Fibroblast of villous mesenchyme (primary cell): ENCODE measurements at places on chromosomes 6 and 20. TPM values are rescaled to one million over a fixed set of nuclear protein-coding genes. Genes with fewer than 3 reads are reported as not detected.
A peak's percentile ranks its signal among the peaks of the same experiment; 100 is the strongest.

The TAB2 gene
- 20.9 and 36.3 TPM in 2 replicates for total RNA-seq

The CASS4 gene
- total RNA-seq = 1.3 and 3.5 TPM in 2 replicates

The DEFB124 gene
- not detected in 2 replicates for total RNA-seq

The AAR2 gene
- total RNA-seq = 23.7 and 27.7 TPM in 2 replicates

The TMX4 gene
- total RNA-seq = 32.8 and 36.1 TPM in 2 replicates

The TMEM217 gene
- 2.9 and 3.5 TPM in 2 replicates for total RNA-seq

The MMP24 gene
- 0.32 and 0.43 TPM in 2 replicates for total RNA-seq

The MLIP gene
- not detected in 2 replicates for total RNA-seq

The TOX2 gene
- total RNA-seq = 0.43 and 1.9 TPM in 2 replicates

The SOX4 gene
- 33.2 and 71.8 TPM in 2 replicates for total RNA-seq

The CCR6 gene
- total RNA-seq = under 0.01 TPM in 1 of 2 replicates, not detected in the other

The MSH5 gene
- 9.5 and 13.9 TPM in 2 replicates for total RNA-seq

GRCh38 chr6:38320843-38321242, 318.9 kb downstream of the BTBD9 start:
- DNase-seq = no peak

DNA sequence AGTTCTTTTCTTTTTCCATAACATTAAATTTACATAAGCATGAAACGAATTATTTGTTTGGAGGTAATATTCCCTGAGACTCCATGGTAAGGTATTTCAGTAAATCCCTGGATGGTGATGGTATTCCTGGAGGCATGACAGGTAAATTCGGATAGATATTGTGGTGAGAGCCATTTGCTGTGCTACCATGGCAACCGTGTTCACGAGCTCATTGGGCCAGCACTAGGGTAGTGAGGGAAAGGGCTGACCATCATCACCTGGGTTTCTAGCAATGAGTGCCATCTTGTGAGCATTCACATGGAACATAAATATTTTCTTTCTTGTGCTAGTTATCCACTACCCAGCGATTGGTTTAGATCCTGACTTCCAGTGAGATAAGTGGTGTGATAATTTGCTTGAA, 51.9 kb upstream of the GNRH2 start:
- no peak for DNase-seq

DNA sequence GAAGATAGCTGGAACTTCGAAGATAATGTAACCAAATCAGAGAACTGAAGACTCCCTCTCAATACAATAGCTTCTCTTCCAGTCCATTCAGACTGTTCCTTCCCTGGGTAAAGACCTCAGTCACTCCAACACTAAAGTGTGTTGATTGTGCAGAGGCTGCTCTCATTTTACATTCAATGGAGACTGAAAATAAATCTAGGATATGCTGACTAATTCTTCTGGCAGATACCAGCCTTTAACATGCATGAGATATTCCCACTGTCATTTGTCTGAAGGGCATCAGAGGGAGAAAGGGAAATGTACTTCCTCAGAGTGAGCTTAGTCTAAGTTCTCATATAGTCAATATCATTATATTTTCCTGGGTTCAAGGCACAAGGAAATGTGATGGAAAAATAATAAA, 166.4 kb upstream of the IRAK1BP1 start:
- DNase-seq = no peak

GRCh38 chr20:63080411-63080810, 73.6 kb upstream of the BHLHE23 start:
- DNase-seq = no peak

- DNase-seq = no peak
These were observed 760.9 kb upstream of the FLRT3 start for GRCh38 chr20:15098351-15098750.

DNA sequence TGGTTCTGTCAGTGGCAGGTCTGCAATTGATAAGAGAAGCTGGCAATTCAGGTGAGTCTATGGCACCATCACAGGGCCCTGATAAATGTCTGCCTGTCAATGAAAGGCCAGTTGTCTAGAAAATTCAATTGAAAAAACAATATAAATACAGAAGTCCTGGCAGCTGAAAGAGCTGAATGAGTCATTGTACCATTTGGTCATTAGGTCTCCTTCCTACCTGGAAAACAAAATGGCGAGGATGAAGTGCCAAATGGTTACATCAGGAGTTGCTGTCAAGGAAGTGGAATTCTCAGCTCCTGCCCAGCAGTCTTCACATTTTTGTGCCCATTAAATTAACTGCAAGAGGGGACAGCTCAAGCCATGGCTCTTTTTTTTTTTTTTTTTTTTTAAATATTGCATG, 37.7 kb downstream of the PEX7 start:
- no peak for DNase-seq

DNA sequence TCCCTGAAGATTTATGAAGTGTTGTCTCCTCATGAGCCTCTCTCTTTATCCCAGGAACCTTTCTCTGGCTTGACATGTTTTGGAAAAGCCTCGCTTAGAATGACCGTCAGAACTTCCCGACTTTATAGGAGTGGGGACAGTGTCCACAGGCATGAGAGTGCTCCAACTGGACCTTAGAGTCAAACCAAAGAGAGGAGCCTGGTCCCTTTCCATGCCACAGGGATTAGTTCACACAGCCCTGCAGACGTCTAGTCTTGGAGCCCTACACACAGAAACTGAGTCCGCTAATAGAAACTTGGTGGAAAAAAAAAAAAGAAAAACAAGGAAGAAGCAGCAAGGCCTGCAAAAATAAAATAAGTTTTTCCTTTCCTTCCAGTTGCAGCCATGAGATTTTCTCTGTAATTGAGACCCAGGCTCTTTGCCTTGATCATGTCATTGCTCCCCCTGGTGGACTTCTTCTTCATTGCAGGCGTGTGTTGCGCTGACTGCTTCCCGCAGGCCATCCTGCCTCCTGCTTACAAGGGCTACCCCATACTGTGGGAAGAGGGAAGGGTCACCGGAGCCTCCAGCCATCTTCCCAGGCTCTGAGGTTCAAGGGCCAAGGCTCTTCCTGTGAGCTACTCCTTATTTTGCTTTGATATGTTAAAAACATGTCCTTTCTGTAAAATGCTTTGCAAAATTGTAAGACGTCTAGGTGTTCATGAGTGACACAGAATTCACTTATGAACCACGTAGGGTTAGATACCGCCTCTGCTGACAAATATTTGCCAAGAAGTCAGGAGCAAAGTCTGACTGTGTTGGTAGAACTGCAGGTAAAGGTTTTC, 201.0 kb downstream of the UST start:
- peak; percentile 86 for DNase-seq

DNA sequence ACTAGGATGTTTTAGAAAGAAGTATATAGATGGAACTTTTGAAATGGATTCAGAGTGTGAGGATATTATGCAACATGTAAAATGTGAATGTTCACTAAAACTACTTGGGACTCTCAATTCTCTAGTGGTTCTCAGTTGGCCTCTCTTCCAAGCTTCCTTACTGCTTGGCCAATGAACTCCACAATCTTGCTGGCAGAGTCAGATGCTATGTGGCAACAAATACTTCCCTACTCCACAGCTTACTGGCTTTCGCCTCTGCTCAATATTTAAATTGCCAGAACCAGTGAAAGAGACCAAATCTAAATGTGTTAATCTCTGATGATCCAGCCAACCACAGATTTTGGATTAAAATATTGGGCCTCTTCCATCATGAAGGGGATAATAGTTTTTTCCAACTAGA, 138.4 kb downstream of the HTR1B start:
- no peak for DNase-seq

- no peak for DNase-seq
These were observed 592 bp downstream of the KCNG1 start for GRCh38 chr20:51022227-51022802.

GRCh38 chr6:111973118-111973761, 80.7 kb upstream of the CCN6 start:
- DNase-seq = peak; percentile 97

- no peak for DNase-seq
These were observed 9.2 kb downstream of the POU3F2 start for GRCh38 chr6:98843271-98844243.

GRCh38 chr6:33822575-33823395, 19.0 kb upstream of the MLN start:
- no peak for DNase-seq

DNA sequence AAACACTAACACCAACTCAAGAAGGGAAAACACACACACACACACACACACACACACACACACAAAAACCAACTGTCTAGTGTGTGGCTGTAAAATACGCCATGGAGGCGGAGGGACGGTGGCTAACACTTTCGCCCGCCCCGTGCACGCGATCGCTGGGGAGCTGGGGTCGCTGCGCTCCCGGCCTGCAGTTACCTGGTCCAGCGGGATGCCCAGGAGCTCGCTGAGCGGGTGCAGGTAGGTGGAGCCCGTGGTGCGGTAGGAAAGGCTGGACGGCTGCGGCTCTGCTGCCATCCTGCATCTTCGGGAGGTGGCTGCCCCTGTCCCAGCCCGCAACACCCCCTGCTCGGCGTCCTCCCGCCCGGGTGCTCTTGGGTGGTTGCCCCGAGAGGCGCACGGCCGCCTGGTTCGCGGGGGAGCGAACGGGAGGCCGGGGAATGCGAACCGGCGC, 303 bp downstream of the MBOAT1 start:
- peak; percentile 33 for DNase-seq

DNA sequence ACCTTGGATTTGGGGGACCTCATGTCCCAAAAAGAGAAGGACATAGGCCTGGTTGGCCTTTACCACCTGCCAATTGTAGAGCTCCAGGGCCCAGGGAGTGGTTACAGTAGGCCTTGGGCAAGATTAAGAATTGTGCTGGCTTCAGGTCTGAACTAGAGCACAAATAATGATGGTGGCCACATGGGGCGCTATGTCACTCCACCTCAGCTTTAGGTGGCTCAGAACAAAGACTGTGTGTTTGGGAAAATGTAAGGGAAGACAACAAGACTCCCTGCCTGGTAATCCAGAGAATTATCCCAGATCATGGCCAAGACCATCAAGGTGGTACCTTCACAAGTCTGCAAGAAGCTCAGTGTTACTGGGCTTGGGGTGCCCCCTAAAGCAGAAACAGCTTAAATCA, 224.9 kb upstream of the OPRM1 start:
- DNase-seq = no peak

GRCh38 chr6:21159465-21159864, 434.1 kb upstream of the SOX4 start:
- DNase-seq = no peak

DNA sequence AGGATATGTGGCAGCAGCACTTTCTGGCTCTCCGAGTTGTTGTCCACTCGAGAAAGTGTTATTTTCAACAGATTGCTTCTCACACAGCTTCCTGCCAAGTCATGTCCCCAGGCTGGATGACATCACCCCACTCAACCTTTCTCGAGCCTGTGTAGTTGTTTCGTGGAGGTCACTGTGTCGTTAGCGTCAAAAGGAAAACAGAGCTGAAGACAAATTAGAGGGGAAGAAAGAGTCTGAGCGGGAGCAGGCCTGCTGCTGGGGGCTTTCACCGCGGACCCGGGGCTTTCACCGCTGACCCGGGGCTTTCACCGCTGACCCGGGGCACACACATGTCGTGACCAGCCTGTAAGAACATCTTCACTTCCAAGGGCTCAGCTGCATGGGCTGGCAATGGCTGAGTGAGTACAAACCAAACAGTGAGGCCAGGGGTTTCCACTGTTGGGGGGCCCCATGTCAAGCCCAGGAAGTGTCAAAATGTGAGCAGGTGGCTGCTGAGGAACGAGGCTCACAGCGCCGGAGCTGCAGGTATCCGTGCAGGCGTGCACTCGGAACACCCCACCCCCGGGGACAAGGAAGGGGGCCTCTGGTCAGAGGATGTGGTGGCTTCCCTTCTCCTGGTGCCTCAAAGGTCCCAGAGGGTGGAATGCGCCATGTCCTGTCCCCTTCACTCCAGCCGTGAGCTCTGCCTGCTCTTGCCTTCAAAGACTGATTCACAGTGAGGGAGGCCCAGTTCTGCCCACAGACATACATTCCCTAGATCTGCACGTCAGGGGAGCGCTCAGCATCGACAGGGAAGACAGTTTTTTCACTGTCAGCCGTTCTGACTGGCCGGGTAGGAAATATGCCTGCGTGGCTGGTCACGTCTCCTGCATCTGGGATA, 365.9 kb downstream of the TAF4 start:
- DNase-seq = peak; percentile 3

DNA sequence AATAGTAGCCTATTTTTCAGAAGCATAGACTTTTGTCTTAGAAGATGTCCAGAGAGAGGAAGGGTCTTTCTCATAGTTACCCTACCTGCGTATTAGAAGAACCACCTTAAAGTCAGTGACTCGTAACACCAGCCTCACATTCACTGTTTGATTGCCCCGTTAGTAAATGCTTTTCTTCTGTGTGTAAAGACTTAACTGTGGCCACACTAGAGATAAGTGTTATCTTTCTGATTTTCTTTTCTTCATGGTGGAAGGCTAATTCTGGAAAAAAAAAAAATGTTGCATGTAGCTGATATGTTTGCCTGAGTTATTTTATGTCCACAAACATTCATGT, 83.9 kb downstream of the SAMD3 start:
- no peak for DNase-seq

DNA sequence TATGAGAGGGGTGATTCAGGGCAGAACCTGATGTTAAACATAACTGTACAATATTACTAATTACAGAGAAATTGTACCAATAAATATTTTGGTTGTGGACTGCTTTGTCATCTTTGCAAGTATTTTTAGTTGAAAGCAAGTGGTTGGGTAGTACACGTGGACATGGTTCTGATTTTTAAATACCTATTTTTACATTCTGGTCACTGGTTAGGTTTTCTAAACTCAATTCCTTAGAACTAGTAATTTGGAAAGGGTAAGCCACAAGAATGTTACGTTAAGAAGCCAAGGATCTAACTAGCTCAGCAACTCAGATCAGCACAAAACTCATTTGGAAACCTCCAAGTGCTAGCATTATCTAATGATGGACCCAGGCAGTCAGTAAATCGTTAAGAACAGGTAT, 2.7 kb downstream of the EPB41L2 start:
- DNase-seq = no peak

DNA sequence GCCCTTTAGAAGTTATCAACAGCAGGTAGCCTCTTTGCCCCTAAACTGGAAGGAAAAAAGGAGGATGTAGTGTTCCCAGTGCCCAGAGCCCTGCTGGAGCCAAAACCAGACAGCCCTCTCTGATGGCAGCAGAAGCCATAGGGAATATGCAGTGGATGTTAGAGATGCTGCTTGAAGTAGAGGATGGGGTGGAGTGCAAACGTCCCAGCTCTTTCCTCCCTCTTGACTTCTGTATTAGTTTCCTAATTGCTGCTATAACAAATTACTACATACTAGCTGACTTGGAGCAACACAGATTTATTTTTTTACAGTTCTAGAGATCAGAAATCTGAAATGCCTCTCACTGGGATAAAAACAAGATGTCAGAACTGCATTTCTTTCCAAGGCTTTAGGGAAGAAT, 12.5 kb upstream of the CD2AP start:
- no peak for DNase-seq

DNA sequence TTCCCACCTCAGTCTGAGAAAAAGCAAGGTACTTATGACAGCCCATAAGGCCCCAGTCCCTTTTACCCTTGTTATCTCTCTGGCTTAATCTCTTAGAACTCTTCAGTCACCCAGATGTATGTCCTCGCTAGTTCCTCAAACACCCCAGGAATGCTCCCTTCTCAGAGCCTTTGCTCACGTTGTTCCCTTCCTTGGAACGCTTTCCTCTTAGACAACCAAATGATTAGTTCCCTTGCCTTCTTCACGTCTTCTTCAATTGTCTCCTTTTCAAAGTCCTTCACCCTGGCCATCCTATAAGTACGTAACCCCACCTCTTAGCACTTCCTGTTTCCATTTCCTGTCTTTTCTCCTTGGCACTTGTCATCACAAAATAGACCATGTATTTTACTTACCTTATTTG, 1.1 kb upstream of the APOBEC2 start:
- DNase-seq = no peak
